ENCODE measurements at places on chromosomes 2 and 18.

DNA sequence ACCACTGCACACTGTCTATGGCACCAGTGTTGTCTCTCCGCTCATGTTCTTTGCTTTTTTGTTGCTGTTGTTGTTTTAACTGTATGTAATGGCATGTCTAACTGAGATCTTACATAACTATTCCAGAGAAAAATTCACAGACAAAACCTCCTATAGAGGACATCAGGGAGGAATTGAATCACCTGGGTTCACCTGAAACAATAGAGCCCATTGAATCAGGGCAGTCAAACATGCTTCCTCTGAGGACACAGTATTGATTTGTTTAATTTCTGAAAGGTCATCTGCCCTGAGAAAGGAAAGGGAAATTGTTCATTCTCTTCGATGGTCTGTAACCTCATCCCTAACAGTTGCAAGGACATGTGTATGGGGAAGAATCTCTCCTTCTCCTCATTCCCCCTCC, 237.5 kb downstream of the SRBD1 start:
- DNase-seq: no peak

GRCh38 chr2:71833855-71834560, 313.7 kb downstream of the CYP26B1 start:
- DNase-seq: no peak

DNA sequence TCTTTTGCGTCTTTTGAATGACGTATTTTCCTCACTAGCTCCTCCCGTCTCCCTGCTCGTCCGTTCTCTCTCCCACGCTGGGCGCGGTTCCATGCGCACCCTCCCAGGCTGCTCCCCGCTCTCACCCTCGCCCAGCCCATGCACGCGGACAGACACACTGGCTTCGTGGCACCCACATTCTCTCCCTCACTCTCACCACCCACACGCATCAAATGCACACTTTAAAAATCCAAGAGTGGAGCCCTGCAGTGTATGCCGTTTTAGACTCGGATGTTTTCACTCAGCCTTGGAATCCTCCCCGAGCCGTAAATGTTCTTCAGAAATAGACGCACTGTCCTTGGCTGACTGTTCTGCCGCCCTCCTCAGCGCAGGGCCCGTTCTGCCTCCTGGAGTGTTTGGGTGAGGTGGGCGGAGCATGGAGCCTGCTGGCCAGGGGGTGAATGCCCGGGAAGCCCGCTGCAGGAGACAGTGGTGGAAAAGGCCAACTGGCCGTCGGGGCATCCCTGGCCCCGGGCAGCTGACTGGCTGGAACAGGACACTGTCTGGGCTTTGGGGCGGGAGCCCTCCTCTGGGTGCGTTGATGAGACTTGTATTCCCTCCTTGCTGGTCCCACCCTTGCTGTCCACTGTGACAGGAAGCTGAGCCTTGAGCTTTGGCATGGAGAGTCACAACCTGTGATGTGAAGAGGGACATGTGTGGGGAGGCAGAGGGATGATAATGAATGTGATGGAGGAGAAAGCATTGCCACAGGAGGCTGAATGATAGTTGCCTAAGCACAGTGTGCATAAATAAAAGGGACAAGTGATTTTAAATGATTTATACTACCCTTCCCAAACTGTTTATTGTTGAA, 35.4 kb upstream of the LYPD6B start:
- no peak for DNase-seq

DNA sequence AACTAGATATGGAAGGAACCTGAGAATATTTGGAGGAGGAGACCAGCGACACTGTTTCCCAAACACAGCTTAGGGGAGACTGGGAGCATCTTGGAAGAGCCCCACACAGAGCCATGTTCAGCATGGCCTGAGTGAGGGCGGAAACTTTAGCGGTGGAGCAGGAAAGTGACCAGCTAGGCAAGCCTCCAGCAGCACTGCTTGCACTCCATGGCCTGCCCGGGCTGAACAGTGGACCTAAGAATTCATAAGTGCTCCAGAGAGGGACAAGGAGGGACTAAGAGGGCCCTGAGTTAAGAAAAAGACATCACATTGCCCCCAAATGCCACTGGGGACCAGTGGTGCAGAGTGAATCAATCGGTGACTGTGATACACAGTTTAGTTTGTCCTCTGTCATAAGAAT, 566.4 kb downstream of the TNS1 start:
- no peak for DNase-seq

DNA sequence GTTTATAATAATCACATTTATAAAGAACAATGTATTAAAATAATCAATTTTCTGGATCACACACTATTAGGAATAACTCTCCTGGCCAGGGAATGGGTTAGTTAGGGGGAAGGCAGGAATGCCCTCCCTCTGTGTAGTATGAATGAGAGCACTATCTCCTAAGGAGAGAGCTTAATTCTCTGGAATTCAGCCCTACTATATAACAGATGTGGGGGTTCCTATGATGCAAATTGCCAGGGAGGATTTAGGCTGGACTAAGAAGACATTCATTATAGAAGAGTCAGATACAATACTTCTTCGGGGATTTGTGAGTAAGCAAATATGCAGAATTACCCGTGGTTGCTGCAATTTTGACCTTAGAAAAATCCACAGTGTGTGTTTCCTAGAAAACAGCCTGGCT, 250.1 kb upstream of the VRK2 start:
- DNase-seq: no peak

GRCh38 chr2:121809607-121810006, 54.2 kb downstream of the TSN start:
- DNase-seq: no peak

GRCh38 chr2:9250498-9251153, 44.0 kb downstream of the ASAP2 start:
- DNase-seq: no peak

DNA sequence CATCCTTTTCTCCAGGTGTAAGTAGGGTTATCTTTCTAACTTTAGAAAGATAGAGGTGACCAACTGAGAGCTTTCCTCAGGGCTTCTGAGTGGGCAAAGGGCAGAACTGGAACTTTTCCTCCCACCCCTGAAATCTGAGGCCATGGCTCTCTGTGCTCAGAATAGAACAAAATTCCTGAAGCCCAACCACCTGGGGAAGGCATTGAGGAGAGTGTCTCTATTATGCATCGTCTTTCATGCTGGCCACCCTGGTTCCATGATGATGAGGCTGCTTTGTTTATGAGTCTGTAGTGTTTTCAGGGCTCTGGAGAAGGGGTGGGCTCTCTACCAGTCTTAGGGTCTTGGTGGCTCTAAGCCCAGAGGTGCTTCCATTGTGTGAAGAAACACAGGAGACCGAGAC, 30.7 kb upstream of the IL1R1 start:
- DNase-seq: no peak

GRCh38 chr2:8538531-8538930, 143.3 kb upstream of the ID2 start:
- DNase-seq: no peak

- DNase-seq: peak; percentile 91
These were observed 15.9 kb downstream of the POLI start for GRCh38 chr18:54284981-54285785.

DNA sequence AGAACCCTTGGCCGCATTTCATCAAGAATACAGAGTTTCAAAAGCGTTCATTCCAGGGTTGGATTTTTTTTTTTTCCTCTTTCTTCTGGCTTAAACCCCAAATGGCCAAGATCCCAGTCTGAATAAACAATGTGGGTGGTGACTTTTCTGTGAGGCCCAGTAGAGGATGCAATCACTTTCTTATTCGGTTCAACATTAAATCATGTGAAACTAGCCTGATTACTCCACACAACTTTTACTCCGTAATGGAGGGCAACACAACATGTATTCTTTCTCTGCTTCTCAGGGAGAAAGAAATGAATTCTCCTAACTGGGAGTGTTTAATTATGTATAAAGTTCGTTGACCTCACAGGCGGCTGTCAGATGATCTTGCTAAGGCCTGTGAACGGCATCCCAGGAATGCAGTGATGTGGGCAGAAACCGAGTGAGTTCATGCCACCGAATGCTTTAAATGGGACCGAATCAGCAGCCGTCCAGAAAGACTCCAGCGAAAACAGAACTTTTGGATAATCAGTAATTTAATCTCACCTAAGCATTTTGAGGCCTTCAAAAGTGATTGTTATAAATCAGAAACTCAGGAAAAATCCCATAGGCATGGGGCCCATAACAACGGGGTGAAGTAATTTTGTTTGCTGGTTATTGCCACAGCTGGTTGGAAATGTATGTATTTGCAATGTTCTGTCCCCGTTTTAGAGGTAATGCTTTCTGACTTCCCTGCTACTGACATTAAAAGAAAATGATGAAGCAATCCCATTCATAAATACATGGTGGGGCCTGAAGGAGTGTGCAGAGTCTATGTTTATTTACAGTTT, 81.5 kb downstream of the BCL2 start:
- DNase-seq: peak; percentile 93

DNA sequence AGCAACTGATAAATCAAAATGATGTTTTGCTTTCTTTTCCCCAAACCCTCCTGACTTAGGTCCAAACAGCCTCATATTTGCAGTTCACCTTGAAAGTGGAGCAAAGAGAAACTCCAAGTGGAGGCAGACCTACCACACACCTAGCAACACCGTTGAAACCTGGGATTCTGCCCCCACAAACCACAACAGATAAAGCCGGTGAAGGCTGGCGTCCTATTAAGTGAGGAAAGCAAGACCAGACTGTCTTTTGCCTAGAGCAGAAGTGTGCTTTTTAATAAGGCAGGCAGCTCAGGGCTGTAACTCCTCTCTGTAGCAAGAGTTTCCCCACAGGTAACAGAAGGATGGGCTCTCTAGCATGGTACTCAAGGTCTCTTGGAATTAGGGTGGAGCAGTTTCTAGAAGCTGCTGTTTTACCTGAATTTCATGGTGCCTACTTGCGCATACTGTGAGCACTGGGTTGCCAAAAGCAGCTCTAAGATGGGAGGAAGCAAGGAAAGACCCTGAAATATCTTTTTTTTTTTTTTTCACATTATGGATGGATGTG, 336.9 kb downstream of the BCL11A start:
- DNase-seq: no peak

DNA sequence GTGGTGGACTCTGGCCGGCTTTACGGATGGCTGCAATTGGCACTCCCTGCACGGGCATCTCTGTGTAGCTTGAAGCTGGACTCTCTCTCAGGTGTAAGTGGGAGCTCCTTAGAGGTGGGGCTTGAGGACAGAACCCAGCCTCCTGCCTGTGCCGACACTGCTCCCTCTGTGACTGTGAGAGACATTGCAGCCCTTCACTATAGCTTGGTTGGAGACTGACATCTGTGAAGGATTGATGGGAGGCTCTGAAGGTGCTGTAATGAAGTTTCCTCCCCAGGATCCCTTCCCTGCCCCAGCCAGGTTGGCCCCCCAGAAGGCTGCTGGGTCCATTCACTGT, 166.7 kb downstream of the SH3RF3 start:
- DNase-seq: no peak

DNA sequence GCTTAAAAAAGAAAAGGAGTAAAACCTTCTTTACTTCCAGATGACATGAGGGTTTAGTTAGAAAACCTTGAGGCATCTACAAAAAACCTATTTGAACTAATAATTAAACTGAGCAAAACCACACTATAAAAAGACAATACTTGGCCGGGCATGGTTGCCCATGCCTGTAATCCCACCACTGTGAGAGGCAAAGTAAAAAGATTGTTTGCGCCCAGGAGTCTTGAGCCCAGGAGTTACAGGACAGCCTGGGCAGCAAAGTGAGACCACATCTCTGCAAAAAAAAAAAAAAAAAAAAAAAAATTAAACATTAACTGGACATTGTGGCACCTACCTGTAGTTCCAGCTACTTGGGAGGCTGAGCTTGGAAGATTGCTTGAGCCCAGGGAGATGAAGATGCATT, 502.8 kb upstream of the LRRTM4 start:
- no peak for DNase-seq

DNA sequence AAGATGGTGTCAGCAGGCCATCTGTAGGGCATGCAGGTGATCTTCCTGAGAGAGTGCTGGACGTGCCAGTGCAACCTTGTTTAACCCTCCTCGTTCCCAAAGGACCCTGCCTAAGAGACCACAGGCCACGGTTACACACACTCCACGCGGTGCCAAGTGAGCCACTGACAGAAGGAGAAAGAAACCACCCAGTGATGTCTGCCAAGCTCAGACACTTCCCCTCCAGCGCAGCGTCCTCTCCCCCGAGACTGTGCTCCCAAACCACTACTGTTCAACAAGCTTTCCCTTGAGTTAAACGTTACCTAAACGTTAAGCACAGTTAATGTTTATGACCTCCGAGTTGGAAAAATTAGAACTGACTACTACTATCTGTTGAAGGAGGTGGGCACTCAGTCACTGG, 119.1 kb upstream of the NCK2 start:
- no peak for DNase-seq

DNA sequence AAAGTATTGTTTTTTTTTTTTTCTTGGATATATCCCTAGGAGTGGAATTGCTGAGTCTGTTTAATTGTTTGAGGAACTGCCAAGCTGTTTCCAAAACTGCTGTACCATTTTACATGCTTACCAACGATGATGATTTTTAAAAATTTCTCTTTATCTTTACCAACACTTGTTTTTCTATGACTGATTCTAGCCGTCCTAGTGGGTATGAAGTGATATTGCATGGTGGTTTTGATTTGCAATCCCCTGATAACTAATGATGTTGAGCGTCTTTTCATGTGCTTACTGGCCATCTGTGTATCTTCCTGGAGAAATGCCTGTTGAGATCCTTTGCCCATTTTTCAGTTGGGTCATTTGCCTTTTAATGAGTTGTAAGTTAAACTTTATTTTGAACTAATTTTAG, 8.8 kb upstream of the AOX1 start:
- no peak for DNase-seq

DNA sequence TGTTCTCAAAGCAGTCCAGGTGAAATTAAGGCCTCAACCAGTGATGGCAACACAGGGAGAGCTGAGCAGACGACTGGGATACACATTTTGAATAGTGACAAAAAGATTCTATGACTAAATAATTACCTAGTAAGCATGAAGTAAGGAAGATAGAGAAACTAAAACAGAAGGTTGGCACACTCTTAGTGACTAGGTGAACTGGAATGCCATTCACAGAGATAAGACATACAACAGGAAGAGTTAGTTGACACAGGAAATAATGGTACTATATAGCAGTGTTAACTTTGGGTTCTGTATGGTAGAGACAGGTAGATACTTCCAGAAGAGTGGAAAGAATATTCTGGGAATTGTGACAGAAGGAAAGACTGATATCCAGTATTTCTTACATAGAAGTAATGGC, 181.8 kb upstream of the NT5C1B start:
- peak; percentile 20 for DNase-seq

DNA sequence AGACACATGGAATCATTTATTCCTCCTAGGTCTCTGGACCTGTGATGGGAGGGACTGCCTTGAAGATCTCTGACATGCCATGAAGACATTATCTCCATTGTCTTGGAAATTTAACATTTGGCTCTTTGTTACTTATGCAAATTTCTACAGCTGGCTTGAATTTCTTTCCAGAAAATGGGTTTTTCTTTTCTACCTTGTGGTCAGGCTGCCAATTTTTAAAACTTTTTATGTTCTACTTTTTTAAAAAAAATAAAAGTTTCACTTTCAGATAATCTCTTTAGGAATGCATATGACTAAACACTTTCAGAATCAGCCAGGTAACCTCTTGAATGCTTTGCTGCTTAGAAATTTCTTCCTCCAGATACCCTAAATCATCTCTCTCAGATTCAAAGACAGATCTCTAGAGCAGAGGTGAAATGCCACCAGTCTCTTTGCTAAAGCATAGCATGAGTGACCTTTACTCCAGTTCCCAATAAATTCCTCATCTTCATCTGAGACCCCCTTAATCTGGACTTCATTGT, 209.6 kb downstream of the RPRM start:
- DNase-seq: no peak
